ENCODE measurements at places on chromosomes 12 and 14.

- no peak for DNase-seq
These were observed 61.0 kb downstream of the HMGA2 start for GRCh38 chr12:65885312-65885711.

DNA sequence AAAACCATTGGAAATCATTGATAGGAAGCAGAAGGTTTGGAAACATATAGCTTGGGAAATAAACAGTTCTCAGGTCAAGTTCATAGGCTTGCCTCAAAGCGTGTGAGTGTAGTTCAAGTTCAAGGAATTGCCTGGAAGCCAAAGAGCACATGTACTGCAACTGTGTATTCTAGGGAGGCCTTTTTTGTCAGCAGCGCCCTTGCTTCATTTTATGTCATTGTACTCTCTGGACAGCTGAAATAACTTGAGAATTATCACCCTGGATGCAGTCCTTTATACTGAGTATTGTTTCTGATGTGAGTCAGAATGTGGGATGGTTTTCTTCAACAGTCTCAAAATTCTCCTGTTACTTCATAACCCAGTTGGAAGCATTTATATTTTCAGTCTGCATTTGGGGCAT is 16.0 kb upstream of the EVL start:
- no peak for DNase-seq

DNA sequence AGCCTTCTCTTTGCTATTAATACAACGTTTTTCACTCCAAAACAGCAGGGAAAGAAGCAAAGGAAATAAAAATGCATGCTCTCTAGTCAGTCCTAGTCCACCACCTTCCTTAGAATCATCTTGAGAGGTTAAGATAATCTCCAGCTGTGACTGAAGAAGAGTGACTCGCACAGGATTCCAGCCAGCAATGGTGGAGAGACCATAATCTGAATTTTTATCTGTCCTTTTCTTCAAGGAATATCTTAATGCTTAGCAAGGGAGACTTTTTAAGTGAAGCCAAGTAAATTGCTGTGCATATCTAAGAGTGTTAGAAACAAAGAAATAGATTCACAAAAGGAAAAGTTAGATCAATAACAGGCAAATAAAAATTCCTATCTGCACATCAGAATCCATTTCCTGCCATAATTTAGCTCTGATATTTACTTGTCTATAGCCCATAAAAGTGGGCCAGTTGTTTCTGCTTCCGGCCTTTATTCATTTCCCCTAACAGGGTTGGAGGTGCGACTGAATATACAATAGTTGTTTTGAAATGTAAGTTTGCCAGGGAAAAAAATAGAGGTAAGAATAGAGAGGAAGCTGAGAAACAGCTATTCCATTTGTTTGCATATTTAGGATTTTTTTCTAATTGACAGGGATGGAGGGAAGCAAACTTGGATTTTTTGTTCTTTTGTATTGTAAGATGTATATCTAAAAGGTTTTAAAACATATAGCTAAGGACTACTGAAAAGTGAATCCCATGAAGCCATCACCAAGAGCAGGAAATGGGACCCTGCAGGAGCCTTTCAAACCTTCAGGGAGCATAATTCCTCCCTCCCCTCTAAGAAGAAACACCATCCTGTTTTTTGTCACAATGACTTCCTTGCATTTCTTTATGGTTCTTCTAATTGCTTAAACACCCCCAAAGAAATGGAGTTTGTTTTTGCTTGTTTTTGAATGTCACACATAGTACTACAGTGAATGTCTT is 154.0 kb downstream of the ITPR2 start:
- no peak for DNase-seq

DNA sequence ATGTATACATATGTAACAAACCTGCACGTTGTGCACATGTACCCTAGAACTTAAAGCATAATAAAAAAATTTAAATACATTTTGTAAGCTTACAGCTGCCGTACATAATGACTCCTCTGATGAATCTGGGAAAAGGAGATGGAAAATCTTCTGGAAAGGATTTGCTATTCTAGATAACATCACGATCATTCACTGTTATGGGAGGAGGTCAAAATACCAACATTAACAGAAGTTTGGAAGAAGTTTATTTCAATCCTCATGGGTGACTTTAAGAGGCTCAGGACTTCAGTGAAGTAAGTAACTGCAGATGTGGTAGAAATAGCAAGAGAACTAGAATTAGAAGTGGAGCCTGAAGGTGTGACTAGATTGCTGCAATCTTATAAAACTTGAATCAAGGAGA is 172.2 kb downstream of the SLC16A7 start:
- no peak for DNase-seq

- DNase-seq, result no peak
These were observed 20.6 kb downstream of the ST8SIA1 start for GRCh38 chr12:22313963-22314330.

Data from RPMI8226 (cell line).